ENCODE measurements at places on chromosomes 7 and 10. TPM values are rescaled to one million over a fixed set of nuclear protein-coding genes. Genes with fewer than 3 reads are reported as not detected.

The DRGX gene
- not detected for total RNA-seq

The AKR1E2 gene
- 16.6 TPM for total RNA-seq

The MSS51 gene
- 0.39 TPM for total RNA-seq

The CYP3A7 gene
- total RNA-seq = not detected

The OR13A1 gene
- not detected for total RNA-seq

The SPRN gene
- total RNA-seq = not detected

The POM121L12 gene
- not detected for total RNA-seq

The CRYGN gene
- not detected for total RNA-seq

The DIP2C gene
- 13.4 TPM for total RNA-seq

The CNNM1 gene
- total RNA-seq = under 0.01 TPM

The PPP1R9A gene
- 9.6 TPM for total RNA-seq

The NUPR2 gene
- total RNA-seq = not detected

The BMPR1A gene
- 0.13 TPM for total RNA-seq

The SLC35G1 gene
- 7.0 TPM for total RNA-seq

The SEMA4G gene
- total RNA-seq = 1.5 TPM

The RFC2 gene
- 21.1 TPM for total RNA-seq

The CDH23 gene
- total RNA-seq = under 0.01 TPM

The ADARB2 gene
- total RNA-seq = not detected

The PDE1C gene
- 0.13 TPM for total RNA-seq

The THNSL1 gene
- total RNA-seq = 2.8 TPM

The AEBP1 gene
- 9.1 TPM for total RNA-seq

The PDGFA gene
- total RNA-seq = 53.9 TPM

The FAM131B gene
- total RNA-seq = 0.13 TPM

The WNT8B gene
- total RNA-seq = under 0.01 TPM

The FAM20C gene
- total RNA-seq = 1.2 TPM

The SLC13A1 gene
- not detected for total RNA-seq

The IKZF1 gene
- 0.38 TPM for total RNA-seq

The DLX5 gene
- not detected for total RNA-seq

The CRPPA gene
- total RNA-seq = 1.2 TPM

The PAPOLB gene
- 0.25 TPM for total RNA-seq

The VPS41 gene
- total RNA-seq = 30.9 TPM

The HILPDA gene
- 10.2 TPM for total RNA-seq

The GIMAP6 gene
- 251 TPM for total RNA-seq

The CDK1 gene
- total RNA-seq = 41.8 TPM

The MGAM2 gene
- total RNA-seq = not detected

The ZNF239 gene
- 0.13 TPM for total RNA-seq

The CHAT gene
- not detected for total RNA-seq

The PDZD7 gene
- total RNA-seq = 0.51 TPM

The OR6B1 gene
- not detected for total RNA-seq

The RSBN1L gene
- 11.6 TPM for total RNA-seq

The GNGT1 gene
- not detected for total RNA-seq

The TACR2 gene
- 0.63 TPM for total RNA-seq

The FBXL13 gene
- 0.39 TPM for total RNA-seq

The ORC5 gene
- 25.2 TPM for total RNA-seq

The CPVL gene
- 0.25 TPM for total RNA-seq

The CLDN4 gene
- 0.25 TPM for total RNA-seq

The ZNF804B gene
- total RNA-seq = not detected

The COBL gene
- under 0.01 TPM for total RNA-seq

The TMEM26 gene
- total RNA-seq = not detected

The PRF1 gene
- not detected for total RNA-seq

The KCNIP2 gene
- 0.13 TPM for total RNA-seq

The NUTM2B gene
- under 0.01 TPM for total RNA-seq

The NUTM2A gene
- 0.51 TPM for total RNA-seq

The SMKR1 gene
- total RNA-seq = 0.13 TPM

The MNX1 gene
- under 0.01 TPM for total RNA-seq

The PHYHIPL gene
- total RNA-seq = not detected

The FGL2 gene
- 0.13 TPM for total RNA-seq

The CABCOCO1 gene
- total RNA-seq = not detected

The SEPHS1 gene
- 34.1 TPM for total RNA-seq

All from dermis microvascular lymphatic vessel endothelial cell (primary cell).